Peyer's patch (tissue), 4 donors: ENCODE measurements at places on chromosomes 4 and X. TPM values are rescaled to one million over a fixed set of nuclear protein-coding genes. Genes with fewer than 3 reads are reported as not detected.

The BTK gene
- total RNA-seq: 1.4 TPM

The AASDH gene
- total RNA-seq: 9.8 TPM

- no peak for DNase-seq
Observed at GRCh38 chrX:134932528-134933217, 58.1 kb upstream of the SMIM10 start.

GRCh38 chrX:3659761-3660160, 53.7 kb downstream of the PRKX start:
- no peak for DNase-seq

The MBNL3 gene
- 25.3 TPM for total RNA-seq

DNA sequence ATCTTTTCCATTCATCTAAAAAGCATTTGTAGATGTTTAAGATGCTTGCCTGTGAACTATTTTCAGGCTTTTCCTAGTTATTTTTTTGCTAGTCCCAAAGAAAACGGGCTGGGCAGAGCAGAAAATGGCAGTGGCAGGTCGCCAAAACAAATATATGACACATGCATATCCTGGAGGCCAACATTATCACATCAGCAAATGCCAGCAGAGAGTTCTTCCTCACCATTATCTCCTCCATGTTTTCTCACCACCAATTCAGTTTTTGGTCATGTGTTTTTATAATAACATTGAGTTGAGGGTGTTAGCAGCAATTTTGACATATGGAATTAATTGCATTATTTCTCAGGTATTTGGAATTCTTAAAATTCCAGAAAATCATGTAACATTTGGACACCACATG, 97.9 kb upstream of the EOLA2 start:
- DNase-seq: no peak

The SLC9B1 gene
- not detected for total RNA-seq

GRCh38 chrX:39309721-39310152, 508.5 kb downstream of the MID1IP1 start:
- no peak for DNase-seq

The GEMIN8 gene
- total RNA-seq: 47.9 TPM

DNA sequence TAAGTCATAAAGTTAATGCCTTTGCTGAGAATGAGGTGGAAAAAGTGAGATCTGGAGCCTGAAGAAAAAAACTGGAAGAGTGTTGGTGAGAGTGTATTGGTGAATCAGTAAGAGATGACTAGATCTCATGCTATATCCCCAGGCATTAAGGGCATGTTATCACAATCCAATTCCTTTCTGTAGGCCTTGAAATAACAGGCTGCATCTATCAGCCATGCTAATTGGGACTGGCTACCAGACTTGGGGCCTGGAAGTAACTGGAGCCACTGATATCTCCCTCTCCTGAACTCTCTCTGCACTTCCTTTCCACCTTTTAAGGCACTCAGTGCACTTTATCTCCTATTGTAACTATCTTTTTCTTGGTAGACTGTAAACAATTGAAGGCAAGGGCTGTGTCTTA, 88.8 kb upstream of the HPRT1 start:
- no peak for DNase-seq

GRCh38 chr4:124028182-124028581, 631.6 kb downstream of the SPRY1 start:
- DNase-seq: no peak

The SCML2 gene
- total RNA-seq: 0.47 TPM

The CFAP299 gene
- not detected for total RNA-seq

DNA sequence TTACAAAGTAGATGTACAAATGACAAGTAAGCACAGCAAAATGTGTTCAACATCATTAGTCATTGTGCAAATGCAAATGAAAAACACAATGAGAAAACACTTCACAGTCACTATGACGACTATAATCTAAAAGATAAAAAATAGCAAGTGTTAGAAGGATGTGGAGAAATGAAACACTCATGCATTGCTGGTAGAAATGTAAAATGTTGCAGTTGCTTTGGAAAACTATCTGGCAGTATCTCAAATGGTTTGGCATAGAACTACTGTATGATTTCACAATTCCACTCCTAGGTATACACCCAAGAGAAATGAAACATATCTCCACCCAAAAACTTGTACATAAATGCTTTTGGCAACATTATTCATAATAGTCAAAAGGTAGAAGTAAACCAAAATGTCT, 459.7 kb upstream of the TRAM1L1 start:
- DNase-seq: no peak

The FAM149A gene
- total RNA-seq: 11.4 TPM

The USP51 gene
- total RNA-seq: 0.80 TPM

The PDGFC gene
- total RNA-seq: 16.1 TPM

The XAGE1B gene
- total RNA-seq: not detected

GRCh38 chr4:145045180-145045579, 52.8 kb downstream of the ANAPC10 start:
- DNase-seq: no peak

DNA sequence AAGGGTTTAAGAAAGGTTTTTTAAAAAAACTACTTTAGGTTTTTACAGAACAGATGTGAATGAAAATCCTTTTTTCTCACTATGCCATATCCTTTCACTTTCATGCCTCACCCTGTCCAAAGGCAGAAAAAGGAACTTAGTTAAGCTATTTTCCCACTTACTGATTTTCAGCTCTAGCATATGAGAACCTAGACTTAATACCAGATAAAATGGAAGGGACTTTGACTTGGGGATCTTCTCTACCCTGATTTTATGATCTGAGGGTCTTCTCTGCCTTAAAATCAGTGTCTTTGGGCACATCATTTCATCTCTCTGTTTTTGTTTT, 42.4 kb downstream of the FNIP2 start:
- DNase-seq: no peak

DNA sequence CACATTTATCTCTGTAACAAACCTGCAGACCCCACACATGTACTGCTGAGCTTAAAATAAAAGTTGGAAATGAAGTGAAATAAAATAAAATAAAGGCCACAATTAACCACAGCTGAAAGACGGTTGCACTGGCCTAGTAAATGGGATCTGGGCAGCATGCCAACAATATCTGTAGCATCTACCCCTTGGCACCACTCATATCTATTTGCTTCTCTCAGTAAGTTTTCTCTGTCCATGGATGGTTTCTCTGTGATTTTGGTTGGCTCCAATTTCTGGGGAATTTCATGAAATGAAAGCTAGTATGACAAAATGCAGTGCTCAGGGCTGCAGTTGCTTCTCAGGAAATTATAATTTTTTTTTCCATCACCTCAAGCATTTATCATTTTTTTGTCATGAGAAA, 172.0 kb upstream of the IL15 start:
- no peak for DNase-seq

GRCh38 chrX:7314425-7314824, 166.5 kb upstream of the PUDP start:
- no peak for DNase-seq

The FGF13 gene
- 2.8 TPM for total RNA-seq

DNA sequence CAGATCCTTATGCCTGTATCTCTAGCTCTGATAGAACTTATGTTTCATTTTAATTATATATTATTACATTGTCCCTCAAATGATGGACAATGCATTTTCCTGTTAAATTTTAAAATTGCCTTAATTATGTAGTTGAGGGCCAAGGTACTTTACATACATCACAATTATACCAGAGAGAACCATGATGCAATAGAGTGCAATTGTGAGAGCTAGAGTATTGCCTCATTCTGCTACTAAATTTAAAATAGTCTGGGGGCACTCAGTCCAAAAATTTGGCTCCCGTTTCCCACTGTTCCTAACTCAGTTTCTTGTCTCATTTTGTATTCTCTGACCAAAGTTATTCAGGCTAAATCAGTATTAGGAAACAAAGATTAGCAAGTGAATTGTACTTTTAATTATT, 378.5 kb upstream of the ZFP42 start:
- no peak for DNase-seq

DNA sequence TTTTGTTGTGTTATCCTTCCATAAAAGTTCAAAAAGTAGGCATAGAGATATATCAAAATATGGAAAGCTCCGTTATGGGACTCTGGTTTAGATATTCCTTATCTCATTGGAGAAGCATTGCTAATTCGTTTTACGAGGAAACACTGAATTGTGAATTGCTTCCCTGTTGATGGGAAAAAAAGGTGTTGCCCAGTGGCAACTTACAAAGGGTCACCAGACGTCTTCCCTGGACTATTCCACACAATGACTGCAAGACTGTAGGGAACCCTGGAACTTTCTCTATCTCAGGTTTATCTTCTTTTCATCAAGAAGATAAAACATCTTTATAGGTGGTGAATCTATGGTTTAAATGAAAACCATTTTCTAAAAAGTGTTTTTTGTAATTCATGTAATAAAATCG, 137.7 kb downstream of the MID1 start:
- no peak for DNase-seq

- no peak for DNase-seq
Observed at GRCh38 chr4:17494258-17495190, 17.4 kb downstream of the QDPR start.

GRCh38 chr4:188092824-188093223, 16.6 kb downstream of the TRIML2 start:
- DNase-seq: no peak

GRCh38 chr4:8044699-8045098, 105.0 kb upstream of the AFAP1 start:
- no peak for DNase-seq

DNA sequence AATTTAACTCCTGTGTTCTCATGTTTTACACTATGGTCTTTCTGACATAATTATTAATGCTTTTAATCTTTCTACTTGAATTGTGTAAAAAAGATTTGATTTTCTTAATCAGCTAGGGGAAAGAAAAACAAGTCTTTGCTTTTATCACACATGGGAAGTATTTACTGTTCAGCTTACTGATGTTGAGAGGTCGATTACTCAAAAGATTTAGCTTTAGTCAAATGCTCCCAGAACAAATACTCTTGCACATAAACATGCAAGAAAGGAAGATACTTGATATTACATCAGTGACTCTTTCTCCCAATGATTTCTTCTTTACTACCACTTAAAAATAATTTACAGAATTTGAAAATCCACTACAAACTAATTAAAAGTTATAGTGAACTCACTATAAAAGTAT, 198.3 kb upstream of the FAT4 start:
- no peak for DNase-seq

GRCh38 chr4:2385516-2385915, 32.9 kb downstream of the ZFYVE28 start:
- no peak for DNase-seq
